ENCODE measurements at places on chromosomes 1 and 21.

DNA sequence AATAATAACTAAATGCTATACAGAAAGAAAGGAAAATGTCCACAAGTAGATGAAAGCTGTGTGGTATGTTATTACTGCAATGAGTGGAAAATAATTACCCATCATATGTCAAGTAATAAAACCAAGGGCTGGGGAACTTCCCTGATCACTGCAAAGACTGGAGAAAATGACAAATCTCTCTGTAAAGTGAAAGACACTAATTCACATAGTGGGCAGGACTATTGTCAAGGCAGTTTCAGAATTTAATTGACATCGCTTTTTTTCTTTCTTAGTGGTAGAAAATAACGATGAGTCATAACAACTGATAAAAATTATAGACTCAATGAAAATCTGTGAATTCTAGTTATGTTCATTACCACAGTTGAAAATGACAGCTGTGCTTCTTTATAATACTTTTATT lies 153.7 kb upstream of the ST6GALNAC5 start:
- no peak for DNase-seq

GRCh38 chr21:34630536-34631143 lies 15.7 kb upstream of the RCAN1 start:
- no peak for DNase-seq

- no peak for DNase-seq
Observed at GRCh38 chr1:151508833-151509232, 2.4 kb upstream of the CGN start.

- DNase-seq, result no peak
Observed at GRCh38 chr1:218537122-218537913, 192.2 kb downstream of the TGFB2 start.

DNA sequence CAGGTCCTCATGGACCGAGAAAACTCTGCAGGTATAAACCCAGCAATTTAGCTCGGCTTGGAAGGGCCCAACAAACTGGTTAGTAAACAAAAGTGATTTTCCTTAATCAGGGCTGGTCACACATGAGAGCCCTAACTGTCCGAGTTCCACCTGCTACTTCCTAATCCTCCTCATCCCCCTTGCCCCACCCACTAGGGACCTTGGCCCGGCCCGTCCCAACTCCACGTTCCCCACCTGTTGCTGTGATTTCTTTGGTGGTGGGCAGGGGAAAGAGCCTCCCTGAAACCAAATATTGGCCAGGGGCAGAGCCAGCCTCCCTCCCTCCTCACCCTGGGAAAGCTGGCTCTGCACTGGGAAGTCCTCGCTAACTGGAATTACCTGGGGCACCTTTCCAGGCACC lies 304.2 kb upstream of the PROX1 start:
- DNase-seq, result no peak

DNA sequence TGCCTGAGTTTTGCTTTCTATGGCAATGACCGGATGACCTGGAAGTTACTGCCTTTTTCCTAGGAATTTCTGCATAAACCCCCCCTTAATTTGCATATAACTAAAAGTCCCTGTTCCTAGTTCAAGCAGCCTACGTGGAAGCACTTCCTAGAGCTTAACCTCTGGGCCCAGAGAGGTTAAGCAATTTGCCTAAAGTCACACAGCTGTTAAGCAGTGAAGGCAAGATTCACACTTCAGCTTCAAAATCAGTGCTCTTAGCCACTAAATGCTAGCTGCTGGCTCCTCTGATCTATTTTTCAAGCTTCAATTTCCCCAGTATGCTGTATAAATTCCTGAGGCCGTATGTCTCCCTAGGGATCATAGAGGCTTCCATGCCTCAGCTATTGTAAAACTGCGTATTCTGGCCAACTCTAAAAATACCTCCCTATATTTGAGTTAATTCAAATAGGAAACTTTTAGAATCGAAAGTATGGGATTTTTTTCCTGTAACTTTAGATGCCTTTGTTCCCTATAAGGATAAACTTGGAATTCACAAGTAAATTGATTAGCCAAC lies 53.1 kb upstream of the CD5L start:
- no peak for DNase-seq

DNA sequence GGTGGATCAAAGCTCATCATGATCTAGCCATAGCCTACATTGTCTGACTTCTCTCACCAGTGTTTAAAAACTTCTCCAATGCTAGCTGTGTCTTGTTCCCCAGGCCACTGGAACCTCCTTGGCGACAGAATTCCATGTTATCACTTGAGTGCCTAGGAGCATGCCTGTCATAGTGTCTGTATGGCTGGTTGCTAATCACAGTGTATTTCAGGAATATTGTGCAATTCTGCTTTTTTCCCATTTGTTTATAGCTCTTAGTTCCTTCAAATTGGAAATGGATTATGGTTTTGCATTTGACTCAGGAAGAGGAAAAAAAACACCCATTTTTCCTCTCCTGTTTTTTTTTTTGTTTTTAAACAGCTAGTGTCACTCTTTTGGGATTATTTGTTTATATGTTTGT lies 25.5 kb downstream of the ROR1 start:
- no peak for DNase-seq

GRCh38 chr1:9069326-9070100 lies at the start of gene SLC2A5:
Gene SLC2A5 (minus strand): TSS chr1:9069635. CDS start chr1:9069536, 99 bp downstream.
- DNase-seq, result no peak

DNA sequence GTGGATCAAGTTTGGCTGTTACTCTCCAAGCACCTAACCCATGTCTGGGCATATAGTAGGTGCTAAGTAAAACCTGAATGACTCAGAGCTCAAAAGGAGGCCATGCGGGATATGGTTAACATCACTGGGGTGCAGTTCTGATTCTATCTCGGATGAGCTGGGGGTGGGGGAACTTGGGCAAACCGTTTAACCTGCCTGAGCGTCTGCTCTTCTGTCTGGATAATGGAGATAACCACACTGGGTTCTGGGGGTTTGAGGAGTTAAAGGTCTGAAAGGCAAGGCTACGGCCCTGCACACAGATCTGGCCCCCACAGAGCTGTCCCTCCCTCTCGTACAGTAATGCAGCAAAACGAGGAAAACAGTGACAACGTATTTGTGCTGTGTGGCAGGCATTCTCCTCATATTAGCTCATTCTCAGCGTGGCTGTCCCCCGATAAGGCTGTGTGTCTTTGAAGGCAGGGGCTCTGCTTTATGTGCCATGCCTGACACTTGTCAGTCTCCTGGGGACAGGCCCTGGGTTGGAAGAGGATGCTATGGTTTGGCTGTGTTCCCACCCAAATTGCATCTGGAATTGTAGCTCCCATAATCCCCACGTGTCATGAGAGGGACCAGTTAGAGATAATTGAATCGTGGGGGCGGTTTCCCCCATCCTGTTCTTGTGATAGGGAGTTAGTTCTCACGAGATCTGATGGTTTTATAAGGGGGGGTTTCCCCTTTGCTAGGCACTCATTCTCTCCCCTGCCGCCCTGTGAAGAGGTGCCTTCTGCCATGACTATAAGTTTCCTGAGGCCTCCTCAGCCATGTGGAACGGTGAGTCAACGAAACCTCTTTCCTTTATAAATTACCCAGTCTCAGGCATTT lies 6.8 kb upstream of the ALDH4A1 start:
- no peak for DNase-seq

DNA sequence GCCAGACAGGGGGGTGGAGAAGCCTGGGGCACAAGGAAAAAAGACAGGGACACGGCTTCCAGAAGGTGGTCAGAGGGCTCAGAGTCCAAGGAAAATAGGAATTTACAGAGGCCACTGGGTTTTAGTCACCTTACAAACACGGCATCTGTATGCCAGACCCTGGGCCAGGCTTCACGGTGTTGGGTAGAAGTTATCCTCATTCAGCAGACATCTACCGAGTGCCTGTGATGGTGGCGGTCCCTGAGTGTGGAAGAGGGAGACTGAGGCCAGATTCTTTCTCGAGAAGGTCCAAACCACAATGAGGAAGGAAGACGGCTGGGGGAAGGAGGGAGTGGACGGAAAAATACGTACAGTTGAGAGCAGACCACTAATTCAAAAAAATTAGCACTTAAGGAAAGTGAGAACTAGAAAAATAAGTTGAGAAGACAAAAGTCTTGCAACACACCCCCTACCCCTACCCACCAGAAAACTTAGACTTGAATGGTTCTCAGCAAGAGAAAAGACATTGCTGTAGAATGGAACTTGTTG lies 864 bp upstream of the BTG2 start:
- no peak for DNase-seq

DNA sequence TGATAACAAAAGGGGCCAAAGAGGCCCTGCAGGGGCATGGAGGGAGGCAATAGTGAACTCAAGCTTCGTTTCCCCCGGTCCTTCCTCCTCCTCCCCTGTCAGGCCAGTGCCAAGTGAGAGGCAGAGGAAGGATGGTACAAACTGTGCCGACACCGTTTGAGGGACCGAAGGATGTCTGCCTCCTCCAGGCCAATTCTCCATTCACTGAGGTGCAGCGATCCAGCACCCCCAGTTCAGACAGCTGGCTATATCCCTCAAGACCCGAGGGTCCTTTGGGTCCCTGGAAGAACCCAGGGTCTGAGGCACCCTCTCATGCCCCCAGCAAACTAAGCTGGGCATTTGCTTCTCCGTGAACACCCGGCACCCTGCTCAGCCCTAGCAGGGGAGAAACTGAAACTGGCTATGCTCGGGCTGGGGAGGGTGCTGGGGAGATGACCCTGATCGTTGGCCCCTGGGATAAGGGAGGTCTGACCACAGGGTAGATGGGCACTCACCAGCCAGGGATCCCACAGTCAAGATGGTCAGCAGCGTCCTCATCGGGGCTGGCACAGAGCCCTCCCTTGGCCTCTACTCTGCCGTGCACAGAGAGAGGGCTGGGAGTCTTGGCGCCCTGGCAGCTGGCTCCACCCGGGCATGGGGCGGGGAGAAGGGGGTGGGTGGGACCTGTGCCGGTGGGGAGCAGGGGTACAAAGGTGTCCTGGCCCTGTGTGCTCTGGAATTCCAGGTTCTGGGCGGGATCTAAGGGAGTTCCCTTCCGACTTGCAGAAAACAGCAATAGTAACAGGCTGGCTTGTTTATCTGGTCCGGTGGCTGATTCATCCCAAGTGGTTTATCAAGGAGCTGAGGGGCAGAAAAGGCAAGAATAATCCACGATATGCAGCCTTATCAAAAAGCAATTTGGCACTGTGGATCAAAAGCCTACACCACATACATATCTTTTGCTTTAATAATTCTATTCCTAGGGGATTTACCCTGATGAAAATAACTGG lies at the start of gene IL22RA1:
Gene IL22RA1 (minus strand): TSS at position 595 of the 989 bp plus-strand sequence. CDS start 58 bp downstream, at position 537.
- no peak for DNase-seq

- no peak for DNase-seq
Observed at GRCh38 chr1:159172614-159173291, 1.3 kb downstream of the CADM3 start.

All from stimulated activated CD8-positive, alpha-beta memory T cell treated with anti-CD3 and anti-CD28 coated beads, Interleukin-15, amount 100 ng/mL, for 24 hours (primary cell).